ENCODE measurements at places on chromosomes 13 and 19. TPM values are rescaled to one million over a fixed set of nuclear protein-coding genes. Genes with fewer than 3 reads are reported as not detected.

KLF16 gene
- total RNA-seq = 5.6 TPM

ANGPTL8 gene
- not detected for total RNA-seq

CCDC194 gene
- total RNA-seq = not detected

LRRC4B gene
- total RNA-seq = not detected

TUBA3C gene
- not detected for total RNA-seq

ZNF626 gene
- total RNA-seq = not detected

BRSK1 gene
- total RNA-seq = 10.3 TPM

ZNF382 gene
- total RNA-seq = 0.16 TPM

SUGP2 gene
- total RNA-seq = 46.4 TPM

KLK15 gene
- total RNA-seq = not detected

DYRK1B gene
- total RNA-seq = 1.9 TPM

NLRP7 gene
- total RNA-seq = not detected

KANK3 gene
- not detected for total RNA-seq

KLK2 gene
- total RNA-seq = not detected

FEM1A gene
- total RNA-seq = 9.4 TPM

LHB gene
- total RNA-seq = 0.34 TPM

IGFL4 gene
- not detected for total RNA-seq

Data from SJSA1 (cell line).